Activated T-cell treated with anti-CD3 and anti-CD28 coated beads, Interleukin-2, amount 50 U/mL, for 48 hours (primary cell): ENCODE measurements at places on chromosomes 2 and 18.
A peak's percentile ranks its signal among the peaks of the same experiment; 100 is the strongest.

GRCh38 chr2:218447072-218447471 is 28.1 kb downstream of the VIL1 start:
- DNase-seq = no peak

DNA sequence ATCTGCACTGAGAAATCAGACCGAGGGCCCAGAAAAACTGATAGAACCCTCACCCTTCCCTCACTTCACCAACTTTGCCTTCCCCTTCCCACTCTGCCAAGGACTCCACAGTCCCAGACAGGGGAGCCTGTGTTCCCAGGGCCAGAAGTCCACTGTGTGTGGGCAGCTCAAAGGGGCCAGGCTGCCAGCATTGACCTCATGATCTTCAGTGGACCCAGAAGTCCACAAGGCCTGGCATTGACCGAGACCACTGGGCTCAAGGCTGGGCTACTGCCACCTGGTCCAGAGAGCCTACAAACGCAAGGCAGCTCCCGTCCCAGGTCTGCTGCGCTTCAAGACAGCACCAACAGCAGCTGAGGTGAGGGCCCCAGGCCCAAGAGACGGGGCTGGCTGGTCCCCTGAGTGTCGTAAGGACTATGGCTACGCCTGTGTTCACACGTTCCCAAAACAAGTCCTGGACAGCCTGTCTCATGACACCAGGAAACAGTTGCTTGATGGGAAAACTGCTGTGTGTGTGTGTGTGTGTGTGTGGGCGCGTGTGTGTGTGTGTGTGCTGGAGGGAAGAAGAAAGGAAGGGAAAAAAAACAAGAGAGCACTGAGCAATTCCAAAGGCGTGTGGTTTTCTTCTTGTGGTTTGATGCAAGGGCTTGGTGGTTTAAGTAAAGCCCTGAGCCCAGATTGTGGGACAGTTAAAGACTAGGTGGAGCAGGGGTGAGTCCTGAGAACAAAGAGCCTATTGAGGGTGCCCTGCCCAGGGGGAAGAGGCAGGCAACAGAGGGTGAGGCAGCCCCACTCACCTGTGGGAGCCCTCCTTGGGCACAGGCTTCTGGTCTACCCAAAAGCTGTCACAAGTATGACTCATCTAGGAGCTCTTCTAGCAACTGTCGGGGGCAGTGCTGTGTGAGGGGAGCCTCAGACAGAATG is 46.6 kb upstream of the ZBTB7C start:
- DNase-seq = peak; percentile 52

DNA sequence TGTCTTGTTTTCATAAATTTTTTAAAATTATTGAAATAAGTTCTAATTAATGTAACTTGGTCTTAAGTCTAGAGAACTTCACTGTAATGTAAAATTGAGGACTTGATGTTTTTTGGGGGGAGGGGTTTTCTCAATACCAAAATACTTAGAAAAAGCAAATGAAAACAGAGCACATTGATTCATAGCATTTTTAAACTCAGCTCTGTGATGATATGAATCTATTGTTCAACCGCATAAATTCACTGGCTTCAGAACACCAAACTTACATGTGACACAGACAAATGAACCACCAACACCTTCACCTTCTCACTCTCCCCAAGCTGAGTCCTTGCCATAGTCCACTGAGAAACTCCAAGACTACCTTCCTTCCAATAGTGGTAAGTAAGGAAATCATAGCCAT is 108.2 kb downstream of the ZNF521 start:
- DNase-seq = no peak

DNA sequence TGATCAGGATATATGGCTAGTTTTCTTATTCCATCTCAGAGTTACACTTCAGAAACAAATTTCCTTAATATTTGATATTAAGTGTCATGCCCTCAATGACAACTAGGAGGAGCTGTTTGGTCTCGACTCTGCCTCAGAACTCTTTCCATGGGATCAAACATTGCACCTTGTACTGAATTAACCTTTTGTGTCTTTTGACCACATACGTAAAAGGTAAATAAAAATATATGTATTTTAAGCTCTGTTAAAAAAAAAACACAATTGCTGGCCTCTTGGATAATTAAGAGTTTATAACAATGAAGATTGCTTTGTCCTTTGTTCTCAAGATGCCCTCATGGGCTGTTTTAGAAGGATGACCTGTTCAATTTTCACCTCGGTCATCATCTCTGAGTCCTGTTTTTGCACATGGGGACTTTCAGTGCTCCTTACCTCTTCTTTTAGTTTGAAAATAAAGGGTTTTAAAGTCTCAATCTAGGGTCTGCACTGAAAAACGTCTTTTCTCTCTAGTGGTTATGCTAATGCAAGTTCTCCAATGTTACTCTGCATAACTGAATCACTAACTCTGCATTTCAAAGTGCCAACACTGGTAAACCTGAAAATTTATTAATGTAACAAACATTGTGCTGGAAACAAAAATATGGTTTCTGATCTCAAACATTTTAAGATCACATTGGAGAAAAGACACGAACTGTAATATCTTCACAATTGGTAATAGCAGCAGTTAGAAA is 18.8 kb upstream of the FN1 start:
- no peak for DNase-seq

GRCh38 chr2:73301636-73302035 is 8.3 kb upstream of the EGR4 start:
- no peak for DNase-seq

GRCh38 chr2:61877571-61878245 is 10.7 kb downstream of the CCT4 start:
- DNase-seq = no peak

- no peak for DNase-seq
These were observed 70.3 kb downstream of the CERKL start for GRCh38 chr2:181586569-181587081.

DNA sequence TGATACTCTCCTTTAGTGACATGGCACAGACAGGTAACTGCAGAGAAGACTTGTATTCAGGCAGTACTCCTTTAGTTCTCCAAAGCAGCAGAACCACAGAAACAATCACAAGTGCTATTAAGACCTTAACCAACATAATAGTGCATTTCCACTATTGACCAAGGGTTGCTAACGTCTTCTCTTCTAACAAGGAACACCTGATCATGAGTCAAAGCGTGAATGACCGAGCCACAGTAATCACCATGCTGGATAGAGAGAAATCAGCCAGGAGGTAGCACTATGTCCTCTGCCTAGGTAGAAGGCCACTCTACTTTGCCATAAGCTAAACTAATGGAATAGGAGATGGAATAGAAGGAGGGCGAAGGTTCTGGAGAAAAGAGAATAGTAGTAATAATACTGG is 161.0 kb downstream of the ANKRD44 start:
- DNase-seq = no peak

GRCh38 chr2:102238039-102238756 is 51.4 kb downstream of the IL1RL2 start:
- DNase-seq = peak; percentile 60

DNA sequence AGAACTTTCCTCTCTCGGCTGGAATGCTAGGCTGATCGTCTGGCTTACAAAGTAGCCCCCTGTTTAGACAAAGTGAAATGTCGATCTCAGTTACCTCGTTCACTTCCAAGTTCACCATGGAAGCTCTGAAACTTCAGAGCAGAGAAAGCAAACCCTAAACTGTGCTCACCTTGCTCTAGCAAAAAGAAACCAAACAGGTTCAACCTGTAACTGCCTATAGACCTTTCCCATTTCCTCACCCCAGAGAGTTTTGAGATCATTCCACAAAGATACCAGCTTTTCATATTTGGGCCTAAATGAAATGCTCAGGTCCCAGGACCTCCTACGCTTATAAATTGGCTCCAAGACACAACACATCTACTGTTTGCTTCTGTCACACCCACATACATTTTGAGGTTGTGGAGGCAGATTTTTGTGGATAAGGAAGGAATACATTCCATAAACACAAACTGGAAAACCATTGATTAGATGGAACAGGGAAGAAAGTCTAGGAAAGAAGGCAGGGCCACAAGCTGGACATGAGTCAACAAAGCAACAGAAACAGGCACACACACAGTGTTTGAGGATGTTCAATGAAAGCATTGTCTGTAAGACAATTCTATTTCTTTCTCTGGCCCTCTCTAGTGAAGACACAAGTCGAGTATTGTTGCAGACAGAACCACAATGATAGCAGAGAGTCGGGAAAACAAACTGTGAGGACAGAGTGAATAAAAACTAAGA is 52.8 kb upstream of the TGIF1 start:
- no peak for DNase-seq

DNA sequence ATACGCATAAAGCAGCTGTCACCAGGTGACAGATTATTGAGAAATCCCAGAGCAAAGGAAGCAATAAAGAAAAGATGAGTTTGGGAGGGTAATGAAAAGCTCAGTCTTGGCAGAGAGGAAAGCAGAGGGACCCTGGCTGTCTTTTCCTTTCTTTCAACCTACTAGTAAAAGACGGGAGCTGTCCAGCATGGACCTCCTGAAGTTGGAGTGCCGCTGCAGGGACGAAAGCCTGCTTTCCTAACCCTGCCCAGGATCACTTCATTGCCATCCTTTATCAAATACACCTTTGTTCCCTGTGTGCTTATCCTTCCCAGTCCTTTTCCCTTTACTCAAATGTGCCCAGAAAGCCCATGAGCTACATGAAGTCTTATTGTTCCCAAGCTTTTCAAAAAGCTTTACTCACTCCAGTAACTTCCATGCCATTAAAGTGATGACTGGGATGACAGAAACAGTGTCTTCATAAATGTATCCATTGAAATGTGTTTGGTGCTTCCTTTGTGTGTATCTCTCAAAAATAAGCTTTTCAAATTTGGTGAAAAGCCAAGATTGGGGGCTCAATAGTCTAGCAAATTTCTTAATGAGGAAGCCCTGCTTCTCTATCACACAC is 3.7 kb upstream of the SPR start:
- DNase-seq = no peak

- no peak for DNase-seq
These were observed 39.4 kb upstream of the NCKAP5 start for GRCh38 chr2:133607679-133608078.

DNA sequence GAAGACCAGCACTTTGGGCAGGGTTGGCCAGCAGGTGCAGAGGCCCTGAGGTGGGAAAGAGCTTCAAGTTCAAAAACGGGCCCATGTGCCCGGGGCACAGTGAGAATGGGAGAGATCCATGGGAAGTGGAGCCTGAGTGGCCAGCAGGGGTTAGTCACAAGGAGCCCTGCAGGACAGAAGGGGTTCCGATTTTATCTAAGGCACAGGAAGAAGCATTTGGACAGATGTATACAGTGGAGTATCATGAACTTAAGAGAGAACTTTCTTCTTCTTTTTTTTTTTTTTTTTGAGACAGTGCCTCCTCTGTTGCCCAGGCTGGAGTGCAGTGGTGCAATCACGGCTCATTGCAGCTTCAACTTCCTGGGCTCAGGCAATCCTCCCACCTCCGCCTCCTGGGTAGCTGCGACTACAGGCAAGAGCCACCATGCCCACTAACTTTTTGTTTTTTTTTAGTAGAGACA is 24.0 kb downstream of the WIPF1 start:
- no peak for DNase-seq

- DNase-seq = no peak
These were observed 1.2 kb downstream of the OTX1 start for GRCh38 chr2:63051795-63052333.

DNA sequence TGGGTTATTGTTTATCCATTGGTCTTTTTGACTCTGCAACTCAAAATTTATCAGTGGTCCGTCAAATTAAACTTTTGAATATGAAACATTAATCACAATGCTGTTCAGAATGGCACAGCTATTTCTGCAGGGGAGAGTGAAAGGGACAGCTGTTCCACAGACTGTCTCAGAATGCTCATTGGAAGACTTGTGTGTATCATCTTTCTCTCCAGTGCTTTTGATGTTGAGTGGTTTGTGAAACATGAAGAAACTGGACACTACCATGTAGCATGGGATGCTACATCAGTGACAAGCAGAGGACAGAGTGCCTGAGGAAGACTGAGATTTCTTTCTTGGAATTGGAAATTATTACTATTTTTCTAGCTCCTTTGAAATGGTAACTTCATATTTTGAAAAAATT is 115.7 kb downstream of the PLCL1 start:
- DNase-seq = no peak

- DNase-seq = no peak
These were observed 37.9 kb downstream of the RBBP8 start for GRCh38 chr18:22971038-22971437.

DNA sequence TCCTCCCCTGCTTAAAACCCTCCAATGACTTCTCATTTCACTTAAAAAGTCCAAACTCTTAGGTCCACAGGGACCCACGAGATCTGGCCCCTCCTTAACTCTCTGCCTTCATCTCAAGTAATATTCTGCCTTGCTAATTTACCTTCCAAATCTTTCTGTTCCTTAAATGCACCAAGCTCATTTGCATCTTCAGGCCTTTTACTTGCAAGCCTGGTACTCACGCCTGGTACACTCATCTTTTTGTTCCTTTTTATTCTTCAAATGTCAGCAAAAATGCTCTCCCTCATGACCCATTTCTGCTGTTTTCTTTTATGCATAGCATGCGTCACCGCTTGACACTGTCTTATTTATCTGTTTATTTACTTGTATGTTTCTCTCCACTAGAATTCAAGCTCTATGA is 2.7 kb upstream of the WIPF1 start:
- no peak for DNase-seq

GRCh38 chr2:239113171-239113570 is 265.3 kb downstream of the TWIST2 start:
- no peak for DNase-seq

- no peak for DNase-seq
These were observed 185.7 kb downstream of the ACKR3 start for GRCh38 chr2:236755278-236755840.

DNA sequence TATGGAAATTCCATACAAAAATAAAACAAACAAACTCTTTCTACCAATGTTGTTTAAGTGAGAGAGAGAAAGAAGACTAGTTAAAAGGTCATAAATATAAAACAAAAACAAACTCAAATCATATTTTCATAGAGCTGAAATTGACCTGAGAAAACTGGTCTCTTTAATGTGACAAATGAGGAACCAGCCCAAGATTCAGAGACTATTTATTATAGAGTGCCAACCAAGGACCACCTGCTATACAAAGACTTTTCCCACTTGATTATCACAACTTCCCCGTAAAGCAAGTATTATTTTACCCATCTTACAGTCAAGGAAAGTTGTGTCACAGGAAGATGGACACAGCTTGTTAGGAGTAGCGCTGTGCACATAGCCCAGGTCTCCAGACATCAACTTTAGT is 13.3 kb downstream of the ANKRD44 start:
- DNase-seq = no peak

DNA sequence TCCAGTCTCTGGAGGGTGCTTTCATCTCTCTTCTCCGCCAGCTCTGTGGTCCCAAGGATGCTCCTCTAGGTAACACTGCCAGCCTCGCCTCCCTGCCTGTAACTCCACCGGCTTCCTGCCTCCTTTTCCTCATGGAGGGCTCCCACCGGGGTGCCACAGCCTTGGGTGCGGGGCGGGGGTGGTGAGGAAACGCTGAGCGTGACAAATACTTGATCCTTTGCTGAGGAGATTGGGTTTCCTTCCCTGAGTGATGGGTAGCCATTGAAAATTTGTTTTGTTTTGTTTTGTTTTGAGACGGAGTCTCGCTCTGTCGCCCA is 25.1 kb downstream of the TIMM21 start:
- DNase-seq = no peak

DNA sequence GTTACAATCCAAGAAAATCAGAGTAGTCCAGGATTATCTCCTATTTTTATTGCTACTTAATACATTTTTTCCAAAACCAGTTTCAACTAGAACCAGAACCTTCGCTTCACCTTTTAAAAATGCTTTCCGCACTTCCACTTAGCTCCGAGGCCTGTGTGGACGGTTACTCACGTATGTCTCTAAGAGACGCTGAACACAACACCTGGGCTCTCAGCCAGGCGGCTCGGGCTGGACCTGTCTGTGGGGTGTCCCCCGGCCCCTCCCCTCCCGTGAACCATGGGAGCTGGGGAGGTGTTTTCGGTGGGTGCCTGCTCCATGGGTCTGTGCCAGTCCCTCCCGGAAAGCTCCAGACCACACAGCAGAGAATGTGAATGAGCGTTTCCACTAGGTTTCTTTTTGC is 223.8 kb downstream of the GLI2 start:
- DNase-seq = no peak
